HTR-8/SVneo (cell line): ENCODE measurements at places on chromosomes 16 and 17.
A peak's percentile ranks its signal among the peaks of the same experiment; 100 is the strongest.

GRCh38 chr17:79715098-79715942 lies 15.4 kb upstream of the ENPP7 start:
- DNase-seq = no peak

DNA sequence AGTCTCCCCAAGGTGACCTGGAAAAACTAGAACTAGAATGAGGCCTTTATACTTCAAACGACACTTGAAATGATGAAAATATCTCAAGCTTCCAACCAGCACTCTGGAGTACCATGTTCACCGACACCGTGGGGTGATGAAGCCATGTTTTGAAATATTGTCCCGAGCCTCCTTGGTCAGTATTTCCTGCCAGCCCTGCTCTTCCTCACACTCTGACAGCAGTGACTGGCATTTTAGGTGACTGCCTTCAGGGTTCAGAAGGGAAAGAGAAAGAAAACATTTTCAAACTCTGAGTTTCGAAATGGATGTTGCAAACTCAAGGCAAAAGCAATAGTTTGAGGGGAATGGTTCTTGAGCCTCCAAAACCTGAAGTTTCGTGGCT lies 39.3 kb upstream of the IRX6 start:
- DNase-seq = no peak

- no peak for DNase-seq
Observed at GRCh38 chr17:63934183-63935112, 2.3 kb upstream of the CD79B start.

DNA sequence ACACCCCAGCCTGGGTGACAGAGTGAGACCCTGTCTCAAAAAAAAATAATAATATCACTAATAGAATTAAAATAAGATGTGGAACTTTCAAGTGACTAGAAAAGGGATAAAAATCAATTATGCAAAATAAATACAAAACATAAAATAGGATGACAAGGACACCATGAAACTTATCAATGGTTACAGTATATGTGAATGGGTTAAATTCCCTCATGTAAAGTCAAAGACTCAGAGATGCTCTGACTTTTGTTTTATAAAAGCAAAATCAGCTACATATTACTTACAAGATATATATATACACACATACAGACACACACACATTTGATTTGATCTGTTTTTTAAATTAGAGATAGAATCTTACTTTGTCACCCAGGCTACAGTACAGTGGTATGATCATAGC lies 33.5 kb upstream of the SCNN1B start:
- DNase-seq = no peak

GRCh38 chr16:11586378-11586855 lies 302 bp downstream of the LITAF start:
- DNase-seq = no peak

DNA sequence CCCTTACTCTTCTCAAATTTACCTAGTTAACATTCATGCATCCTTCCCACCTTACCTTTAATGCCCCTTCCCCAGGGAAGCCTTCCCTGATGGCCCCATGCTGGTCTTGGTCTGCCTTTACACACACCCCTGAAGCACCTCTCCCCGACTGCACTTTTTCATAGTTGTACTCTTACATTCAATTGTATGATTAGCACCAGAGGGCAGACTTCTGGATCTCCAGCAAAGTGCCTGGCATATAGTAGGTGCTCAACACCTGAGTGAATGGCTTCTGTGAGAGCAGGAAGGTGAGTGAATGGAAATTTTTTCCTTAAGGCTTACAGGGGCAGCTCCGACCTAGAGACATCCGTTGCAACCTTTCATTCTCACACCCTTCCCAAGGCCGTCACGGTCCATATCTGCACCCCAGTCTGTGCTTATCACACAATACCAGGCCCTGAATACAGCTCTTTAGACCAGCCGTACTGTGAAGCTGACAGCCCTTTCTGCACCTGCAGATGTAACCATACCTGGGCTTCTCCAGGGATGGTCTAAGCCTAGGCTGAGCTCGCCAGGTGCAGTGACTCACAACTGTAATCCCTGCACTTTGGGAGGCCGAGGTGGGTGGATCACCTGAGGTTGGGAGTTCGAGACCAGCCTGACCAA lies 4.4 kb downstream of the PGAP3 start:
- DNase-seq = no peak

GRCh38 chr17:61467416-61468262 lies 15.4 kb downstream of the TBX4 start:
- peak; percentile 67 for DNase-seq

- peak; percentile 84 for DNase-seq
Observed at GRCh38 chr16:3027983-3028715, 4.3 kb downstream of the THOC6 start.

DNA sequence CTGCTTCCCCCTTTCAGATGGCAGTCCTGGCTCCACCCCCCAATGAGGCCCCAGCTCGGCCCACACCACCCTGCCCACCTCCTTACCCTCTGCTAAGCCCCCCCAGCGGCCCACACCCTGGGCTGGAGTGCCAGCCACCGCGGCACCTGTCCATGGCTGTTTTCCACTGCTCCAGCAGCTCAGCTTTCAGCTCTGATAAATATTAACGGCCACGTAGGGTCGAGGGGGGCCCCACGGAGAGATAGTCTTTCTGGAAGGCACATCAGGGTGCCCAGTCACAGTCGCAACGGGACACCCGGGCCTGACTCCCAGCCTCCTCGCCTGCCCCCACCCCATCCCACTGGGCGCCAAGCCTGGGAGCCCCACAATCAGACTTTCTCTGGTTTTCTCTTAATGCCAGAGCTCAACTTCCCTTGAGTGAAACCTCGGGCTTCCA lies 46.5 kb upstream of the CIBAR2 start:
- no peak for DNase-seq

- peak; percentile 68 for DNase-seq
Observed at GRCh38 chr16:84599521-84600202, 18.2 kb downstream of the COTL1 start.

- no peak for DNase-seq
Observed at GRCh38 chr17:49914096-49914490, 54.9 kb upstream of the DLX4 start.

GRCh38 chr16:13866073-13866472 lies 53.9 kb upstream of the ERCC4 start:
- DNase-seq = peak; percentile 41

DNA sequence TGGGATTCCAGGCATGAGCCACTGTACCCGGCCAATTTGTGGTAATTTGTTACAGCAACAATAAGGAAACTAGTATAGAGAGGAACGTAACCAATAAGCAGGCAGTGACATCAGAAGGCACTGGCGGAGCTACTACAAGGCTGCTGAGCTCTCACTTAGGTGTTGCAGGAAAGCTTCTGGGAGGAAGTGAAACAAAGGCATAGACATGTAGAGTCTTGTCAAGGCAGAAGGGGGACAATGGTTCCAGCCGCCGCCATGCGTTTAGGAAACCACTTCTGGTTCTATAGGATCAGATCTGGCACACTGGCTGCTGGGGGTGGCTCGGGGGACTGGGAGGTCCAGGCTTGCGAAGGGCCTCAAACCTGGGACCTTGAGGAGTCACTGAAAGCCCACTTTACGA lies 9.4 kb upstream of the CPSF4L start:
- no peak for DNase-seq

GRCh38 chr16:22075043-22075757 lies 17.1 kb upstream of the VWA3A start:
- DNase-seq = no peak

DNA sequence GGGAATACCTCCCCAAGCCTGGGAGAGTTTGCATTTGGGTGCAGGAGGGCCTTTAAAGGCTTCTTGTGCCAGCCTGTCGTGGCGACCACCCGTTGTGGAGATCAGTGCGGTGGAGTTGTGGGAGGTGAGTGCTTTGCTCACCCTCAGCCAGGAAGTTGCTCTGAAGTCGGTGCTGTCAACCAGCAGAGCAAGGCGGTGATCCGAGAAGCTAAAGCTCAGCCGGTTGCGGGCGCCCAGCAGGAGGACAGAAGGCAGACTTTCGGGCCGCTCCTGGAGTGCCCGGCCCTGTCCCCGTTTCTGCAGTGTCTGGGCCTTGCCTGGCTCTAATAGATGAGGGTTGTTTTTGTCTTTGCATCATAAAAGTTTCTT lies 1.4 kb downstream of the UBE2I start:
- DNase-seq = no peak

GRCh38 chr16:65702707-65703402 lies 581.0 kb upstream of the CDH11 start:
- DNase-seq = no peak

DNA sequence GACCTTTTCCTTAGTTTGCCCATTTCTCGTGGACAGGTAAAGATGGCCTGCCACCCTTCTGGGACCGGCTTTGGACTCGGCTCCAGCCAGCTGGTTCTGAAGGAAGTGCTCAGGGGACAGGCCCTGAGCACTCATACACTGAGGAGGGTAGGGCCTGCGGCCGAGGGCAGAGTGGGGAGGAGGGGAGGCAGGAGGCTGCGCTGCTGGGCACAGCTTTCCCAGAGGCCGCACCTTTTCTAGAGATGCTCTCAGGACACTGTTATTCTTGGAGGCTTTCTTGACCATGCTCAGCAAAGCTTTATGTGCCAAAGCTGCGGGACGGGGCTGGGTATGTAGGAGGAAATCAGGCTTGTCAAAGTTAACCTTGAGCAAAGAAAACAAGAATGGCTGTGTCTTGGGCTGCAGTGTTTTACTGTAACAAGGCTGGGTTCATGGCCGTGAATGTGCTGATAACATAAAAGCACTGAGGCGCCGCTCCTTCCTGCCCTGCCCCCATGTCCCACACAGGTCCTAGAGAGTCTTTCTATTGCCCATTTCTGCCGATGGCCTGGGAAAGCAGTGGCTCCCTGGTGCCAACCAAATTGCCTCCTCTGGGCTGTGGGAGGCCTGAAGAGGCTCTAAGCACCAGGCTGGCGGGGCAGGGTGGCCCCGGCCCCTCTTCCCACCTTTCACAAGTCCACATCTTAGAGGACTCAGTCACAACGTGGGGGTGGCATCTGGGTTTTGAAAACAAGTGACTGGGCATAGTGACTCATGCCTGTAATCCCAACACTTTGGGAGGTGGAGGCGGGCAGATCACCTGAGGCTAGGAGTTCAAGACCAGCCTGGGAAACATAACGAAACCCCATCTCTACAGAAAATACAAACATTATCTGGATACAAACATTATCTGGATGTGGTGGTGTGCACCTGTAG lies 22.3 kb upstream of the TIMP2 start:
- DNase-seq = no peak

- peak; percentile 81 for DNase-seq
Observed at GRCh38 chr17:81601525-81602120, 35.3 kb downstream of the NPLOC4 start.

DNA sequence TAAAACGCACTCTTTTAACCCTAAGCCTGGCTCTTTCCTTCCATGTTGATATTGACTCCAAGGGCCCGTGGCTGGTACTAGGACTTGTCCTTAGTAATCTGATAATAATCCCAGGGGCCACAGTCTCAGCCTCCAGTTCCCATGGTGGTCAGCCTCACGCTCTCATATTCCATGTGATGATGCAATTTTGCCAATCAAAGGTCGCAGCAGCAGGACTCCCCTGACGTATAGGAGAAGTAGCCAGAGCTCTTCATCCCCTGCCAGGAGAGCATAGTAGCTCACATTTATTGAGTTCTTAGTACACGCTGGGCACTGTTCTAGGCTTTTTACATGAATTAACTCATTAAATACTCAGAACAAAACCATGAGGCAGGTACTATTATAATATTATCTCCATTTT lies 42.4 kb downstream of the CD300LF start:
- no peak for DNase-seq

DNA sequence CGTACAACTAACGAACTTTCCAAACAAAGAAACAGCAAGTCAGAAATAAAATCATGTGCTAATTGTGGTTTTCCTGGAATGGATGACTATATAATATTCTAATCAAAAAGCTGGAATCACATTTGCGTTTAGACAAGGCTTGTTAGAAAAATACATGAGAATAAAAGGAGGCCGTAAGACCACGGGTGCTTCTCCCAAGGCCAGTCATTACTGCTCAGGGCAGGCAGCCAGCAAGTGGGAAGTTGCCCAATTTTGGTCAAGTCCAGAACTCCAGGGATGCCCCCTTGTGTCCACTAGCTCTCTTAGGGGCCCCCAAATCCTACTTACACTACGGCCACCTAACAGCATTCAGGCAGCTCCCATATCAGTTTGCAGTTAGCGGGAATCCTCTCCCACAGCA lies 25.9 kb upstream of the LYRM9 start:
- DNase-seq = no peak

DNA sequence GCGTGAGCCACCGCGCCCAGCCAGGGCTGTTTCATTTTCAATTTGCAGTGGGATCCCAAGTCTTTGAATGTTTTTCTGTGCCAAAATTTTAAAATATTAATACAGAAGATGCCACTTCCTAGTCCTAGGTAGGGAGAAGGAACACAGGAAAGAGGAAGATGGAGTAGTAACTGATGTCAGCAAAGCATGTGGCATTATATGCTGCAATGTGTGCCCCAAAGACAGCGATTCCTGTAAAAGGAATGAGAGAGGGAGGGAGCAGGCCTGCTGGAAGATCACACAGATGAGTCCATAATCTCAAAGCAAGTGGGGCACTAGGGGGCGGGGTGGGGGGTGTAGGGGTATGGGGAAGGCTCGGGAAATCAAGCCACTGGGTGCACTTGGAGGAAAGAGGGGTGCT lies 23.4 kb upstream of the SSTR2 start:
- no peak for DNase-seq

DNA sequence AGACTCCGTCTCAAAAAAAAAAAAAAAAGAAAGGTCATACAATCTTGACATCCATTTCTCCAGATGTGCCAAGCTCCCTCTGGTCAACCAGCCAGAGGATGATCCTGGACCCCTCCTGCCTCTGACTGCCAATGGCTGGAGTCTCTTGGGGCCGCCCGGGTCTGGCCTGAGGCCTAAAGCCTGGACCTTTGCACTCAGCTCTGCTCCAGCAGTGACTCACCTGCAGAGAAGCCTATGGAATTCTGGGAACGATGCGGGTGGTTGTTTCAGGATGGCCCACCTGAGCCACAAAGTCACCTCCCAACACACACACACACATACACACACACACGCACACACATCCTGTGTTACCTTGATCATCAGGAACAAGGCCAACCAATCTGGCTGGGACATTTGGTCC lies 64.0 kb upstream of the DNAH17 start:
- no peak for DNase-seq

- no peak for DNase-seq
Observed at GRCh38 chr17:12666718-12667117, 1.0 kb downstream of the MYOCD start.

DNA sequence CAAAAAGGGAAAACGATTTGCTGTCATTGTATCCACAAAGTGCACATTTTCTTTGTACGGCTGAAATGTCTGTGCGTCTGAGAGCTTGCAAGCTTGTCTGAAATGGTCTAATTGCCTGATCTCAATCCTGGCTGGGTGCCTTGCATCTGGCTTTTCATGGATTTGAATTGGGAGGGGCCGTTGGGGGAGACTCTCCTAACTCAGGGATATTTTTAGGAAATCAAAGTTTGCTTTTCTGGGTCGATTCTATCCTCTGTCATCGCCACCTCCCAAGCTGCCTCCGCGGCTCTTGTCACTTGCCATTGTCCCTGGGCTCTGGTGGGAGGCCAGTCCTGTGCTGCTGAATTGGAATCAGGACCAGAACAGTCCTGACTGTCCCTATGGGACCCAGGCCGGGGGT lies 33.3 kb upstream of the MGAT5B start:
- no peak for DNase-seq

GRCh38 chr17:83057397-83057761 lies 22.0 kb upstream of the METRNL start:
- no peak for DNase-seq

- no peak for DNase-seq
Observed at GRCh38 chr16:23858542-23858941, 22.8 kb downstream of the PRKCB start.
